ENCODE measurements at places on chromosomes 2 and 18. TPM values are rescaled to one million over a fixed set of nuclear protein-coding genes. Genes with fewer than 3 reads are reported as not detected.

DNA sequence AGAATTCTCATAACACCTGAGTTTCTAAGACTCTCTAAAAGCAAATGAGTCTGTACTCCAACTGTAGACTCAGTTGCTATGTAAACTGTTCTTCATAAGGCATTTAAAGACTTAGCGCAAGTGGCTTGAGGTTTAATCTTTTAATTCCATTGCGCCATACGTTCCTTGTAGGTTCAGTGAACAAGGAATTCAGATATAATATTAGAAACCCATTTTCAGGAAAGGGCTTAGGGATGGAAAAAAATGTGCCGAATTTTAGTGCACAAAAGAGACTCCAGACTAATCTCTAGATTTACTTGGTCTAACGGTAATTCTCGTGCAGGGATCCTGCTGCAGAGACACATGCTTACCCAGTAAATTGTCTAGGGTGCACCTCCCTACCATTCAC is 268.9 kb upstream of the TANK start:
- no peak for DNase-seq

DNA sequence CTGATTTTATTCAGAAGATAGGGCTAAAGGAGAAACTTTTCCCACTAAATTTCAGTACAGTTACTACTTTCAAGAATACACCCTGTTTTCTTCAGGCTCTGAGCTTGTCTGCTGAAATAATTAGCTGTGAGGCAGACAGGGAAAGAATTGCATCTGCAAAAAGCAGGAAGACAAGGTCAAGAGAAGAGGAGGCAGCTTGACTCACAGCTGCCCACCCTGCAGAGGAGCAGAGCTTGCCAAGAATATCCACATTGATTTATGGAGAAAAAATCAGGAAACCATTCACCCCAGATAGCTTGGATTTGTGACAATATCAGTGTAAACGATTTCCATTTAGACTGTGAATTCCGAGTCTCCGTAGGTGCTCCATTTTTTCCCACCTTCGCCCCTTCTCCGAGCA is 49.0 kb downstream of the ACTR2 start:
- no peak for DNase-seq

- no peak for DNase-seq
Observed at GRCh38 chr2:216023055-216023648, 9.8 kb upstream of the MREG start.

GRCh38 chr2:156537141-156537540 is 101.0 kb downstream of the GPD2 start:
- no peak for DNase-seq

- DNase-seq: no peak
Observed at GRCh38 chr2:138615257-138615656, 113.7 kb downstream of the SPOPL start.

SLC9A2 gene
- total RNA-seq: not detected

ICA1L gene
- 5.3 TPM for total RNA-seq

All from mesenteric fat pad (tissue), 1 donor.